HCT116 (cell line): ENCODE measurements at places on chromosomes 13 and 19. TPM values are rescaled to one million over a fixed set of nuclear protein-coding genes. Genes with fewer than 3 reads are reported as not detected.

DNA sequence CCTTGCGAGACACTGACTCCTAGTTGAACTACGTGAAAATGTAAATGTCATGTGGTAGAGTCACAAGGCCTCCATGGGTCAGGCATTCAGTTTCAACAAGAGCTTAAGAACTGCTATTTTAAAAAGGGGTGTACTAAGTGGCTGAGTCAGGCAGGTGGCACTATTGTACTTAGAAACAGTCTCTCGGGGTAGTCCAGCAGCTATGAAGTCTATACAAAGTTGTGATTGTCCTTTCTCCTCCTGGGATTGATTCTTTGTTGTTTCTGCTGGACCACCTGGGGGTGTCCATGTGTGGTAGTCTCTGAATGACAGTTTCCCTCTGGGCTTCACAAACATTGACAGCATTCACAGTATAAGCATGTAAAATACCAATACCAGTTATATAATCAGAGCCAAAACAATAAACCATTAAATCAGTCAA, 33.0 kb downstream of the UGGT2 start:
- DNase-seq = peak; percentile 56

- no peak for DNase-seq
Observed at GRCh38 chr19:16772841-16773240, 53.2 kb downstream of the NWD1 start.

DNA sequence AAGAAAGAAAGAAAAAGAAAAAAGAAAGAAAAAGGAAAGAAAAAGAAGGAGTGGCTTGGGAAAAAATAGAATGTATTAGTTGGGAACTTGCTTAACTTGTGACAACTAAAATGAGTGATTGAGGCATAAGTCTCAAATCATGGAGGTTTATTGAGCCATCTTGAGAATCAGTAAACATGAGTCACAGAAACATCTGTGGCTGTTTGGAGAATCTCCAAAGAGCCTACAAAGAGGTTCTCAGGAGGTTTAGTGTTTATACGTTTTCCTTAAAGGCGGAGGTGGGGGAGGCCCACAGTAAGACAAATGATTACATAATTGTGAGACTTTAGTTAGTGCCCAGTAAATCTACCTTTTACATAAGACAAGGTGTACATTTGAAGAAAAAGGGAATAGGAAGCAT, 38.6 kb downstream of the WDR87 start:
- no peak for DNase-seq

GRCh38 chr19:58407658-58408151, 744 bp upstream of the ZNF584 start:
- no peak for DNase-seq

DNA sequence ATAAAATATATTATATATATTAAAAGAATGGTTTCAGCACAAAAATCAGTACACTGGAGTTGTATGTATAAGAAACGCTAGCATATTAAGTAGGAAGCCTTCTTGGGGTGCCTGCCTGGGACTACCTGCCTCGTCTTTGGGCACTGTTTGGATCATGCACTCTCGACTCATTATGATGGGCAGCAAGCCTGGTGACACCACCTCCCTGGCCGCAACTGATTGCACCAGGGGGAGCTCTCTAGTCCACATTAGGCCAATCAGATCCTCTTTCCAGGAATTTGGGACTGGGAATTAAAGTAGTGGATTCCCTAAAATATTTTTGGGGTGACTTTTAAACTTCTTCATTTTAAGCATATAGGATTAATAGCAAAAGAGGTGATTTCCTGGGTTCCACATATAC, 56.0 kb upstream of the RGCC start:
- no peak for DNase-seq

DNA sequence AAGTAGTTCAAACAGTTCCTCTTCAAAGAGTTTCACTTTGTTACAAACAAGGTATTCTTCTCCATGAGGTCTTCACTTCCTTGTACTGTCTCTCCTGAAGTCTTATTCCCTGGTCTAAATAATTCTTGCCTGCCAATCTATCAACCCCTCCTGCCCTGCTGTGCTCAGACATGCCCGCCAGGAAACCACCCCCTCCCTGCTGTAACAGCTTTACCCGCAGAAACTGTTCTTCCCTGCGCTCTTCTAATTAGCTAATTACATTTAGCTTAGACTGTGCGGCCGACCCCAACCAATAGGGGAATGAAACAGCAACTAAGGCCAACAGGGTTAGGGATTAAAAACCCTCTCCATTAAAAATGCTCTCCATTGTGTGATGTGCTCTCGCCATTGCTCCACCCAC, 46.7 kb downstream of the ZNF846 start:
- no peak for DNase-seq

DNA sequence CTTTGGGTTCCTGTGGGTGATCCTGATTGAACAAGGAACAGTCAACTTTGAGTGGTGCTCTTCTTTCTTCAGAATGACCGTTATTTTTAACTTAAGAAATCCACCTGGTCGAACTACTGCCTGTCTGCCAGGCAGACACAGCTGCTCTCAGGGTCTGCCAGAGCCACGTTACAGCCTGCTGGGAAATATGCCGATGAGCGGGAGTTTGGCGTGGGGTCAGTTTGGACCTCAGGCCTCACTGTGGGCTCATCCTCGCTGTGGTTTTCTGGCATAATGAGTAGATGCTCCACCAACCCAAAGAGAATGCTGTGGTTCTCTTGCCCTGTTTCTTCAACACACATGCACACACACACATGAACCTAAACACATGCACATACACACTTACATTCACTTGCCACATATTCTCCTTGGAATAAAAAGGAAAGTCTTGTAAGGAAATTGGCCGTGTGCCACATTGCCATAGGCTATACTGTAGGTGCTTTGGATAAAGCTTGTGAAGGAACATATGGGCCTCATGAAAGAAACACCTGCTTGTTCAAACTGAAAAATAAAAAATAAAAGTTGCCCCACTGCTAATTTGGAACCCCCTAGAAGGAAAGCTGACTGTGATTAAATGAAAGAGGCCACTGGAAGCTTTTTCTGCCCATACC, 598.7 kb upstream of the KLF12 start:
- DNase-seq = no peak

DNA sequence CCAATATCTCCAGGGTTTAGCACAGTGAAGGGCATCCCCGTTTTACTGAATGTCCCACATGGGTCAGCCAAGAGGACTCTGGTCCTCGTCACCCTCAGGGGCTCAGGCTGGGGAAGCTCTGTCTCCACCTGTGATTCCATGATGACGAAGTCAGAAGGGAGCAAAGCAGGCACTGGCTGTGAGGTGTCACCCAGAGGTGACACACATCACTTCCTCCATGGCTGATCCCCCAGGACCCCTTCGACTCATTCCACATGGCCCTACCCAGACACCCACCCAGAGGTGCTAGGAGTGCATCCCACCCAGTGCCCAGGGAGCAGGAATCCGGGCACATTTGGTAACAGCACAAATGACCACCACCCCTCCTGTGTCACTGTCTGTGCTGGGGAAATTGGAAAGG, 145.2 kb upstream of the VSTM2B start:
- no peak for DNase-seq

DNA sequence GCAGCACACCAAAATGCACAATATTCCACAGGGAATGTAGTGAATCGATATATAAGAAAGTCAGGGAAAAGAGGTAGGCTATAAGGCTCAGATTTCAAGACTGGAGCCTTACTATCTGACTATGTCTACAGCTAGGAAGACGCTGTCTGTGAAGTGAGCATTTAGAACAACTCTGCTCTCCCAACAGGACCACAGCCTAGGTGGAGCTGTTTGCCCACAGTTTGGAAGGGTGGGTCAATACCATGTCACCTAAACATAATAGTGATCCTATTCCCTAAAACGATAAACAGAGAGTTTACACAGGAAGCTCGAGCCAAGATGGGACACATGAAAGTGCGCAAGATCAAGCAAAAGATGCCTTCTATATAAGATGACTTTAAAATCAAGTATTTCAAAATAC, 2486.0 kb upstream of the PCDH20 start:
- no peak for DNase-seq

GRCh38 chr19:35273686-35274259, 5.0 kb downstream of the USF2 start:
- no peak for DNase-seq

GRCh38 chr13:36068991-36069390, 62.2 kb downstream of the DCLK1 start:
- DNase-seq = no peak

MISP gene
- 38.2 TPM for total RNA-seq

LTBP4 gene
- total RNA-seq = 310 TPM

KLK12 gene
- not detected for total RNA-seq

ACER1 gene
- total RNA-seq = not detected

WDR62 gene
- total RNA-seq = 17.0 TPM
